CD4-positive, alpha-beta T cell treated with Interleukin-15 for 1 hour (primary cell): ENCODE measurements at places on chromosomes 4 and X.

GRCh38 chrX:152343306-152343705 lies 107.8 kb downstream of the GABRA3 start:
- no peak for DNase-seq

DNA sequence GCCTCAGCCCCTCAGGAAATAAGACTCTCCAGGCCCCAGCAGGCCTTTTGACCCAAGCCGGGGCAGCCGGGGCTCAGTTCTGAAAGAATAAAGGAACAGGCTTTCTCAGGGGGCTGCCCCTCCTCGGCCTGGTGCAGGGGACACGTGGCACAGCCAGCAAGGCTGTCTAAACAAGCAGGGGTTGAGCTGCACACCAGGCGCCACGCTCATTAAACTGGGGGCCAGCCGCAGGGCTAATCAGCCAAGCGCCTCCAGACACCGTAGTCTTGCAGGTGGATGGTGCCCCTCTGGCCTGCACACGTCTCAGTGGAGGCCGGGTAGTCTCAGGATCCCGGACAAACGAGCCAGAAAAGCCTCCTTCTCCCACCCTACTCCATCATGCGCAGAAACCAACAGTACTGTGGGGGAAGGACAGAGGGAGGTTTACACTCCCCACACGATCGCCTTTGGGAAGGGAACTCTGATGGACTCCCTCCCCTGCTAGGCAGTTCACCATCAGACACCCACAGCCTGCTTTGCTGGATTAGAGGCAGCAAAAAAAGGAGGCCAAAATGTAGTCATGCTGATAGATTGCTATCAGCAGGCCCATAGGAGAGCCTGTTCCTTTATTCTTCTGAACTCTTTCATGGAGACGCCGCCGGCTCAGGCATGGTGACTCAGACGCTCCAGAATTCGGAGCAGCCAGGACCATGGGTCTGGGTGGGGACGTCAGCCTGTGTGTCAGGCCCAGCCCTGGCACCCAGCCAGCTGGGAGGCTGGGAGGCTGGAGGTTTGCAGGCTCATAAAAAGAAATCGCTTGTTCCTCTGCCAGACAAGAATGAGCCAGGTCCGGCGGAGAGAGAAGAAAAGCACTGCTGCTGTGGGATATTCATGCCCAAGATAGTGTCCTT lies 342.4 kb downstream of the BCOR start:
- DNase-seq: no peak

- DNase-seq: no peak
These were observed 40.2 kb upstream of the HPRT1 start for GRCh38 chrX:134419784-134420183.

DNA sequence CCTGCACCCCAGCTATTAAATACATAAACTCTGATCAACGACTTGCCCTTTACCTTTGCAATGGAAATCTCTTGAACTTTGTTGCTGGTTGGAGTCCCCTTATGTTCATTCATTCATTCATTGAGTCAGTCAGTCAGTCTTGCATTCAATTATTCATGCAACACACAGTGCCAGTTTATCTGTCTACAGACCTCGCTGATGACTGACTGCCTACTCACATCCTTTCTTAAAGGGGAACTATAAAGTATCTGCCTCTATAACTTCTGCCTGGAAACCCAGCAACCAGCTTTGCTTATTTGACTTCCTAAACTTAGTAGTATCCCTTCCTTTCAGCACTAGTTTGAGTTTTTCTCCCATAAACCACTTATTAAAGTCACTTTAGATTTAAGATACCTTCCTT lies 620.8 kb upstream of the ADGRL3 start:
- no peak for DNase-seq

DNA sequence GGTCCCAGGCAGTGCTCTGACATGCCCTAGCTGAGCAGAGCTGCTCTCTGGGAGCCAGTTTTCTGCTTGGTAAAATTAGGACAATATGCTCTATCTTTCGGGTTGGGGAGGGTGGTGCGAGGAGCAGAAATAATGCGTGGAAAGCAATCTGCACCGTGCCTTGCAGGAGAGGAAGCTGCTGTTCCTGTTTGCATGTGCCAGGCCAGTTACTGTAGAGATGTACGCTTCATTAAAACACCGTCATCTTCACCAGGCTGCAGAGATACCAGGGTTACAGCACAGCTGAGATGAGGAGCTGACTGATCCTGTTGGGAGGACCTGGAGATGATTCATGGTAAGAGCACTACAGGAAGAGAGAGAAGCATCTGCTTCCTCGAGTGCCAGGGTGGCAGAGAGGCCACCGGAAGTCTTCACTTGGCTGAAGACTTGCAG lies 29.5 kb upstream of the IRF2 start:
- peak; percentile 41 for DNase-seq

DNA sequence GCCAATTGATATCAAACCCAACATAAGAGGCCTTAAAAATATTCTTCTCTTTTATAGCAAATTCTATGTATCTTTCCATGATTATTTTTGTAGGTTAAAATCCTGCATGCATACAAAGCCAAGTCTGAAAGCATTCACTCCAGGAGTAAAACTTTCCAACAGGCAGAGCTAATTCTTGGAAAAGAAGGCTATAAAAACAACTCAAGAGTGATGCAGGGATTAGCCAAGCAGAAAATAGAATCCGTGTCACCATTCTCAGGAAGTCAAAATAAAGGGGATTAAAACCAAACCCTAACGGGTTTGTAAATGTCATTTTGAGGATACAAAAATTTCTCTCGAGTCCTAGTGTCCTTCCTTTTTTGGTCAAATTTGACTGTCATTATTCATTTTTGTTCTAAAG lies 412.4 kb downstream of the DMD start:
- DNase-seq: no peak

- no peak for DNase-seq
These were observed 359.4 kb upstream of the FSTL5 start for GRCh38 chr4:162523171-162523570.

DNA sequence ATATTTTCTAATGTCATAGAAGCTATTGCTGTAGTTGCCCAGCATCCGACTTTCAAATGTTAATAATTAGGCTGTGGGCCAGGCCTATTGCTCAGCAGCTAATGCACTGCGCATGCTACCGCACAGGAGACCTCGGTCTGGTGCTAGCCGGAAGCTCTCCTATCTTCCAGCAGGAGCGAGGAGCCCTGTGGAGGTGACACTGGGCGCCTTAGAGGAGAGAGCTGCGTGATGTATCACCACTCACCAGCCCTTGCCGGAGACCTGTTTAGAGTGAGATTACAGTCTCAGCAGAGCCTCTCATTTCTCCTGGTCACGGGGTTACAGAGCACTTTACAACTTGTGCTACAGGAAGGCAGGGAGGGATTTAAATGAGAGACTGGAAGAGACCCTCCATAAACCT lies 31.1 kb upstream of the MID1IP1 start:
- no peak for DNase-seq
